EH (cell line): ENCODE measurements at places on chromosomes 7 and 10.
A peak's percentile ranks its signal among the peaks of the same experiment; 100 is the strongest.

GRCh38 chr7:1233333-1234048, 819 bp downstream of the UNCX start:
- no peak for DNase-seq

DNA sequence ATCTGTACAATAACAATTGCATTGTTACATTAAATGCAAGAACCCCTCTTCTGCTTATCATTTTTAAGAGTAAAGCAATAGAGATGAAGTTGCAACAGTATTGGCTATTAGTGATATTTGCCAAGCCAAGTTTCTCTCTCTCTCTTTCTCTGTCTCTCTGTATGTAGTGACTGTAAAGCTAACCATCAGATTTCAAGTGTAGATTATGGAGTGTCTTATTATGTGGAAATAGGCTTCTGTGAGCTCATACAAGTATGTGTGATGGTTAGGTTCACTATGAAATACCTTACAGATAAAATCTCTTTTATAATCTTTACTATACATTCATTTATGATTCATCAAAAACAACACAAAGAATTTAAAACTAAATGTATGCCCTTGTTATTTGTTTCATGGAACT, 28.6 kb upstream of the NRP1 start:
- DNase-seq = peak; percentile 29

GRCh38 chr7:20236043-20236442, 18.9 kb upstream of the MACC1 start:
- no peak for DNase-seq

- peak; percentile 51 for DNase-seq
These were observed 743 bp downstream of the RBM17 start for GRCh38 chr10:6089334-6090219.

DNA sequence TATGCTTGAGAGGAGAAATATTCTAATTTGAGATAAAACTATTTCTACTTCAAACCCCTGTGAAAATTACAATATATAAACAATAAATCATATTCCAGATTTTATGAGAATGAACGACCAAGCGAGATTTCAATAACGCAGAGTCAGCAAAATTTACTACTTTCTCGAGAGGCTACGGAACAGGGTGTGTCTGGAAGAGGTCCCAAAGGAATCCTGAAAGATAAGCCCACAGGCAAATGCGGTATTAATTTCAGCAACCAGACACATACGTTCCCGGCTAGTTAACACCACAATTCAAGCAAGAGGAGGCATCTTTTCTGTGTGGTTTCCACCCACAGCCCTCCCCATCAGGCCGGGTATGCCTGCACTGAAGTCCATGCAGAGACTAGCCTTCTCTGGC, 26.4 kb downstream of the BEND7 start:
- DNase-seq = no peak

GRCh38 chr10:116627386-116627933, 6.7 kb downstream of the PNLIPRP2 start:
- DNase-seq = no peak

DNA sequence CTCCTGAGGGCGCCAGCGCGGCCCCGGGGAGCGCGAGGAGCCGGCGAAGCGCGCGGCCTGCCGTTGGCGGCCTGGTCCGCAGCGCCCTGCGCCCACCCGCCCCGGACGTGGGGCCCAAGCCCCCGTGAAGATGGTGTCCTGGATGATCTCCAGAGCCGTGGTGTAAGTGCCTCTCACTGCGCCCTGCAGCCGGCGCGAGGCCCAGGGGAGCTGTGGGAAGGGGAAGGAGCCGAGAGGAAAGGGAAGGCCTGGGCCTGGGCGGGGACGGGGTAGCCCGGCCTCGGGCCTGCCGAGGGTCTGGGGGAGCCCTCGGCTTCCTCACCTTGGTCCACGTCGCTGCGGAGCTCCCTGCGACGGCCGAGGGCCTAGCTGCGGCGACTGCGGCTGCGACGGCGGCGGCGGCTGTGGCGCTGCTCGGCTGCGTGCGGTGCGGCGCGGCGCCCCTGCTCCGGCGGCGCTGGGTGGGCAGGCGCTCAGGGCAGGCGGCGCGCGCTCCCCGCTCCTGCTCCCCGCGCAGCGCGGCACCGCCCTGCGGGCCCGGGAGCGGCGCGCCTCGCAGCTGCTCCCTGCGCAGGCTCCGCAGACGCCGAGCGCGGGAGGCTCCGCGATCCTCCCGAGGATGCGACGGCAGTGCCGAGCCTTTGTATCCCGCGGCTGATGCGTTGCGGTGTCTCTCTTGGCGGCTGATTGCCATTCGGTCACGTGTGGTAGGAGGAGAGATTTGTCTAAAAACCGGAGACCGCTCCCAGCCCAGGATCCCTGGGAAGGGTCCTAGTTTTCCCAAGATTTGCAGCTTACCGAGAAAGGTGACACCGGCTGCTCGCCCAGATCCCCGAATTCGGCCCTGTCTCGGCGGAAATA, 445 bp downstream of the REEP3 start:
- DNase-seq = peak; percentile 79

DNA sequence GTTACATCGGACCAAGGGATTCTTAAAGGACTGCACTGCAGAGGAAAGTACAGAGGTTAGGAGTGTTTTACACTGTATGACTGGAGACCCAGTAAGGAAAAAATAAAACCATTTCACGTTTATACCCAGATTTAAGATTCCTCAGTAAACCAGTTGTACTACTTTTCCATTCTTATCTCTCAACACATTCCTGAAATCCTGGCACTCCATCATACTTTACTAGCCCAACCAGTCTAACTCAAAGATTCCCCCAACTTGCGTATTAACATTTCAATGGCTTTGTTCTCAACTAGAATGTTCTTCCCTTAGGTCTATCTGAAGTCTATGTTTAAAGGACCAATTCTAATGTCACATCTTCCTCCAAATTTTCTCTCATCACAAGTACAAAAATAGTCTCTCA, 8.0 kb downstream of the CCDC186 start:
- no peak for DNase-seq

DNA sequence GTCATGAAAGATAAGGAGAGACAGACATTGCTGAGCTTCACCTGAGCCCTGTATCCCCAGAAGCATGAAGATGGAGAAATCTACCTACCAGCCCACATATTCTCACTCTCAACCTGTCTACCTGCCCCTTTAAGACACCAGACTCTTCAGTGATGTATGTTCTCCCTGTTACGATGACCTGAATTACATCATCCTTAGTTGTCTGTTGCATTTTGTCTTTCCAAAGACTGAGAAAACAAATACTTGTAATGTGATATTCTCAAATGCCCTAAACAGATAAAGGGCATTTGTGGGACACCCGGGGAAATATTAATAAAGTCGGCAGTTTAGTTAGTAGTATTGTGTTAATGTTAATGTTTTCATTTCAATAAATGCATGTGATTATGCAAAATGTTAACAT, 305.8 kb upstream of the IGFBP3 start:
- DNase-seq = peak; percentile 21

DNA sequence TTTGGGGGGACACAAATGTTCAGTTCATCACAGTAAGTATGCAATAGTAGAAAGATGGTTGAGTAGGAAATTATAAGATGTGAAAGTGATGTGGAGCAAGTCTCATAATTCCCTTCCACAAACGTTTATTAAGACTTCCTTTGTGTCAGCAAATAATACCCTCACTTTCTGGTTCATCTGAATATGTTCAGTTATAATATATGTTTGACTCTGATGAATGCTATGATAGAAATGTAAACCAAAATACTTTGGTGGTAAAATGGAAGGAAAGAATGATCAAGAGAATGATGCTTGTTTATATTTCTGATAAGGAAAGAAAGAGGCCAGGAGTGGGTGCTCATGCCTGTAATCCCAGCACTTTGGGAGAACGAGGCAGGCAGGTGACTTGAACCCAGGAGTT, 111.7 kb upstream of the PLXDC2 start:
- DNase-seq = no peak

DNA sequence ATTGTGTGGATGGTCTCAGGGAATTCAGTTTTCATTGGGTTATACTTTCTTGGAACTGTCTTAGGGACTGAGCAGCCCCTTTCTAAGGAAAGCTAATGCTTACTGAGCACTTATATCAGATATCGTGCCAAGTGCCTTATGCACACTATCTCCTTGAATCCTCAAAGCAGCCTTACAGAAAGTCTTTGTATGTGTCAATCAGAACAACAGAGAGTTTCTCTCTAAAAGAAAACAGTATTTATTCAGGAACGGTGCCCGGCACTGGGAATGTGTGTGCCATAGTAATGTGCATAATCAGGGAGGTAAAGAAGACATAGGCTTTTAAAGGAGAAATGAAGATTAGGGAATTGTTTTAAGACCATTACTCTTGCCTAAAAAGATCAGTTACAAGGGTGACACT, 17.3 kb downstream of the ANTXRL start:
- no peak for DNase-seq

DNA sequence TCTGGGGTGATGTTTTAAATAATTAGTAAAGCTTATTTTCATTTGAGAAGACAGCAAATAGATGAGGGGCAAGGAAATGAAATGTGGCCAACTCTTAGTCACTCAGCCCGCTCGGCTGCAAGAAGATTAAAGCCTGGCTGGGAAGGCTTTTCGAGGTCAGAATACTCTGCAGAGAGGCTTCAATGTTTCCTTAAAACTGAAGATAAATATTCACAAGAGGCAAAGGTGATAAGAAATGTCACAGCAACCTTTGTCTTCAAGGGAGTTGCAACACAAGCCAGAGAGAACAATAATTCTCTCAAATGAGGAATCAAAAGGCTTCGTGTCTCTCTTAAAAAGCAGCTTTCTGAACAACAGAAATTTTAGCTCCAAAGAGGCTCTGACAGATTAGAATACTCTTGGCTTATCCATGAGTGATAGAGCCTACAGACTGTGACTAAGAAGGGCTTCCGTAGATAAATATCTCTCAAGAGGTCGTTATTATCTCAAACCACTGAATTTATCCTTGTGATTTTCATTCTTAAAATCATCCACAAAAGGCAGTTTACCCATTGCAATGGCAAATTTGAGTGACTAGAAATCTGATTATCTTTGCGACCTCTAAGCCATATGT, 92.5 kb downstream of the KLF6 start:
- DNase-seq = no peak

GRCh38 chr7:128909625-128910568, 612 bp downstream of the KCP start:
- DNase-seq = peak; percentile 57

GRCh38 chr7:106568680-106569499, 92.1 kb downstream of the CCDC71L start:
- peak; percentile 93 for DNase-seq

DNA sequence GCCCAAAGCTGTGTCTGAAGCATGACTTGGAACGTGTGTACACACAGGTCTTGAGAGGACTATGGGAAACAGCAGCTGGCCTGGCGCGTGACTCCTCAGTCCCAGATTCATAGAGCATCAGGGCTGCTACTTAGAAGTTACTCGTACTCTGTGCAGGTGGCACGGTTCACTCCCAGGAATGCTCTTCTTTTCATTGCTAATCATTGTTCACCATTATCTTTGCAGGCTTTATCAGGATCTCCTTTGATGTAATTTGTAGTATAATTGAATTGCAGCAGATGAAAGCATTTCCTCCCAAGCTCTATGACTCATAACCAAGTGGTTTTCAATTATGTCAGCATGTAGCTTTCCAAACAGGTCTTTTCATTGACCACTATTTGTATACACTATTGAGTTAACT, 938.9 kb downstream of the NRG3 start:
- DNase-seq = peak; percentile 5

GRCh38 chr7:37448011-37448635, 541 bp downstream of the ELMO1 start:
- no peak for DNase-seq

GRCh38 chr7:7351156-7351555, 168.8 kb downstream of the C1GALT1 start:
- DNase-seq = no peak

GRCh38 chr10:117364110-117364960, 10.9 kb downstream of the PDZD8 start:
- DNase-seq = peak; percentile 34

DNA sequence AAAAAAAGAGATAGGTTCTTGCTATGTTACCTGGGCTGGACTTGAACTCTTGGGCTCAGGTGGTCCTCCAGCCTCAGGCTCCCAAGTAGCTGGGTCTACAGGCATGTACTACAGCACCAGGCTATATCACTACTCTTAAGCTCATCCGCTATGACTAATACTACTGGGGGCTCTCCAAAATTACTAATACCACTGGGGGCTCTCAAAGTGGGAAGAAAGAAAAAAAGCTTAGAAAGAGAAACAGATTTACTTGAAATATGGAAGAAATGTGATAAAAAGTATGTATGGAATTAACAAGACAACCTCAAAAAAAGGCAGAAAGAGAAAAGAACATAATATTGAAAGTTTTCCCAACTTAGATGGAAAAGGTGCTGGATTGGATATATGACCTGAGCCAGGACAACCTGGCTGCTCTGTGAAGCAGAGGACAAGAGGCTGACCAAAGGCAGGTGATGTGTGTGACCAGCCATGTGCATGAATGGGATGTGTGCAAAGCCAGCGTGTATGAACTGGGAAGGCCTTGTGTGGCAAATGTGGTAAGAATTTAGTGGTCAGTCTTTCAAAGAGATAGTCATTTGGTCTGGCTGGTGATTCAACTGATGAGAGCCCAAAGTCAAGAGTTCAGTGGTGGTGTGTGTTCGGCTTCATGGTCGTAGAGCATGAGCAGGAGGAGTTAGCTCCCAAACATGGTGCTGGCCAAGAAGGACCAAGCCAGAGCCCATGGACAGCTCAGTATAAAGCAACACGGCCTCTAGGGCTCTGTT, 232.4 kb upstream of the KLF14 start:
- peak; percentile 89 for DNase-seq

DNA sequence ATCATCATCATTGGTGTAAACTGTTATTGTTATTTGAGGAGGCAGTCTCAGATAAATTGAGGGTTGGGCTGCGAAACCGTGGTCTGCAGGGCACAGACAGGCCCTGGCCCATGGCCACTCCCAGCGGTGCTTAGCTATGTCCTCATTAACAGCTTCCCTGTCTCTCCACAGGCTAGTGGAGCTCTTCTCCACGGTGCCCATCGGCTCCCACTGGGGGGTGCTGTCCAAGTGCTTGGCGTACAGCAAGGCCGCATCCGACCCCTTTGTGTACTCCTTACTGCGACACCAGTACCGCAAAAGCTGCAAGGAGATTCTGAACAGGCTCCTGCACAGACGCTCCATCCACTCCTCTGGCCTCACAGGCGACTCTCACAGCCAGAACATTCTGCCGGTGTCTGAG, 21.6 kb downstream of the GPR26 start:
- no peak for DNase-seq

- no peak for DNase-seq
These were observed 264.3 kb downstream of the AUTS2 start for GRCh38 chr7:69862413-69863064.

DNA sequence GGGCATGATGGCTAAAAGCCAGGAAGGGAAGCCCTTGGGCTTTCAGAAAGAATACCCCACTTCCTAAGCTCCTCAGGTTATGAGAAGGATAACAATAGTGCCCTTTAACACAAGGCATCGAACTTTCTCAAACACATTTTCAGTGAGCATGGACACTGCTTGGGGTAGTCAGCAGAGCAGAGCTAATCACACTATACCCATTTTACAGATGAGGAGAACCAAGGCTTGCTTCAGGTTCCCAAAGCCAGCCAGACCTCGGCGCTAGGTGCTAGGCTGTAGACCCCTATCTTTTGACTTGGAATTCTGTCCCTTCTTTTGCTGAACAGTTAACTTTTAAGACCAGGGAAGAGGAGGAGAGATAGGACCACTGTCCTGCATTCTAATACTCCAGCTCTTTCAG, 1.8 kb downstream of the NEURL1 start:
- no peak for DNase-seq
